NCI-H1092 (cell line): ENCODE measurements at places on chromosomes 3 and 15.
A peak's percentile ranks its signal among the peaks of the same experiment; 100 is the strongest.

DNA sequence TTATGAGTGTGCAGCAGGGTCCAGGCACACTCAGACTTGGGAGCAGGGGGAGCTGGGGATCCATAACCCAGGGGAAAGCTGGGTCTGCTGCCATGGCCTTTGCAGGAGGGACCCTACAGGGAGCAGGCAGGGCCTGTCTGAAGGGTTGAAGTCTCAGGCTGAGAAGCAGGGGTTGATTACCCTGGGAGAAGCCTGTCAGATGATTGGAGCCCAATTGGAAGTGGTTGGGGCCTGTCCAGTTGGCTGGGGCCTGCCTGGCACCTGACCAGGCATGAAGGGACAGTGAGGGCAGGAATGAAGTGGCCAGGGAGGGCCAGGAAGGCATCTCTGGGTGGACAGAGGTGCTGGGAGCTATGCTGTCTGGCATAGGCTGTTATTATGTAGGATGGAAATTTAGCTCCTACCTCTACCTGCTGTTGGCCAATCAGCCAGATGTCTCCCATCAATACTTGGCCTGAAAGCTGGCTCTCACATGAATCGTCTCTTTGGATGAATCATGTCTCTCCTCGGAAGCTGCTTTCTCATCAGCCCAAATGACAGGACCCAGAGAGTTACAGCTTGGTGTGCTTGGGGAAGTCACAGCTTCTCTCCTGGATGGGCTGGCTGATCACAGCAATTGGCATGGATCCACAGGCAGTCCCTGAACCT lies 27.4 kb upstream of the SLCO2A1 start:
- DNase-seq, result no peak

DNA sequence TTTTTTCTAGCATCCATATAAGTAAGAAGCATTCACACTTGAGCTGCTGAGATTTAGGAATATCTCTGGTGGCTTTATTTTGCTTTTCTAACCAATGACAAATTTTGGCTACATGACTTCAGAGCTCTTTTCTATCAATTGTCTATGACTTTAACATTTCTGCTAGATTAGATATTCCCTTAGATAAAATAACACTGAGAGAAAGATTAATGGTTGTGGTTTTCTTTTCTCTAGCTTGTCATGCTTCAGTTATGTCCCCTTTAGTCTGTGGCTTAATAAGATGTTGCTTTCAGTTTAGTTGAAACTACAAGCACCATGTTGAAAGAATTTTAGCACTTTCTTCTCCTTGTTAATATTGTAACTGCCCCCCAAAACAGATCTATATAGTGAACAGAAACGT lies 665.6 kb upstream of the CCDC54 start:
- no peak for DNase-seq

DNA sequence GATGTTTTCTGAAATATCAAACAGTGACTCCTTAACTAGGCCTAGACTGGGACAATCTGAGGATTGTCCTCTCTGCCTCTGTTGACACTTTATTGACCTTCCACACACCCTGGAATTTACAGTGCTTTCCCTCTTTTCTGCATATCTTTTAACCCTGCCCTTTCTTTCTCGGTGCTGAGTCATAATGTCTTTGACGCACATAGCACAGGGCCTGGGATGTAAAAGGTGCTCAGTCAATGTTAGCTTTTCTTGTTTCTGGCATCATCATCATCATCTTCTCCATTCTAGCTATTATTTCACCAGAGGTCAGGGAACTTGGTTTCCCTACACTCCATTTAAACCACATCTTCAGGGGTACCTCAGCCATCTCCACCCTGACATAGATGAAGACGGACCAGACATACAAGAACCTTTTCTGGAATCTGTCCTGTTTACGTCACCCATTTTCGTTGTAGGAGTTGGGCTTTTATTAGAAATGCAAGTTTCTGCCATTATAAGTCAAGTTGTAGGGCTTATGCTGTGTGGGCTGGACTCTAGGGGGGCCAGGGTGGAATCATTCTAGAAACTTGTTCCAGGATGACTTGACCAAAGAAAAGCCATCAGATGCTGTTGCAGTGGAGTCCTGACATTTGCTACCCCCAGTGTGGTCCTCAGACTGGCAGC lies 46.6 kb downstream of the ZBTB38 start:
- DNase-seq, result no peak

- DNase-seq, result peak; percentile 21
Measured at GRCh38 chr3:53764026-53764775, 82.0 kb downstream of the CHDH start.

DNA sequence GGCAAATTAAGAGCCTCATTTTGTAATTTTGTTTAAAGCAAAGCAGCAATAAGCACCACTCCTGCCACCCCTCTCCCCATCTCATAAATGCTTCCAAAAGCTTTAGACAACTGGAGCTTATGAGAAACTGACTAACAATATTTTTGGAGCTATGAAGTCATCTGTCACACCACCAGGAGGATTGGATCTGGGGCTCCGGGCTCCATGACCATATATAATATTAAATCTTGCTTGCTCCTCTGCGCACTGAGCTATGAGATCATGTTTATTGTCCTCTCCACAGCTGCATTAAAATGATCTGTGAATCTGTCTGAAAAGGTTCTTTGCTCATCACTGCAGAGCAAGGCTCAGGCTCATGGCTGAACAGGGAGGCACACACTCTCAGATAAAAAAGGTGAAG lies 323.7 kb downstream of the ZNF621 start:
- DNase-seq, result no peak

- DNase-seq, result no peak
Measured at GRCh38 chr3:186520431-186520830, 23.7 kb downstream of the CRYGS start.

DNA sequence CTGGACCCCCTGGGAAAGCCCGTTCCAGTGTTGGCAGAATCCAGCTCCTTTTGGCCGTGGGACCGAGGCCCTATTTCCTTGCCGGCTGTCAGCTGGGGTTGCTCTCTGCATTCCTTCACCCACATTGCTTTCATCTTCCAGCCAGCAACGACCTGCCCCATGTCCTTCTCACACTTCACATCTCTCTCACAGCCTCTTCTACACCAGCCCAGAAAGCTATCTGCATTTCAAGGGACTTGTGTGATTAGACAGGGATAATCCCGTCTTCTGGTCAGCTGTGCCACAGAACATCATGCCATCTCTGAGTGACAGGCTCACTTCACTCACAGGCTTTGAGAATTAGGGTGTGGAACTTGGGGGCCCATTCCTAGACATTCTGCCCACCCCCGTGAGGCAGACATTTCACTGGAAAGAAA lies 16.4 kb downstream of the EFCC1 start:
- no peak for DNase-seq

- no peak for DNase-seq
Measured at GRCh38 chr15:77624868-77625267, 7.8 kb downstream of the LINGO1 start.

GRCh38 chr15:69797051-69797595 lies 300.6 kb downstream of the TLE3 start:
- DNase-seq, result no peak

DNA sequence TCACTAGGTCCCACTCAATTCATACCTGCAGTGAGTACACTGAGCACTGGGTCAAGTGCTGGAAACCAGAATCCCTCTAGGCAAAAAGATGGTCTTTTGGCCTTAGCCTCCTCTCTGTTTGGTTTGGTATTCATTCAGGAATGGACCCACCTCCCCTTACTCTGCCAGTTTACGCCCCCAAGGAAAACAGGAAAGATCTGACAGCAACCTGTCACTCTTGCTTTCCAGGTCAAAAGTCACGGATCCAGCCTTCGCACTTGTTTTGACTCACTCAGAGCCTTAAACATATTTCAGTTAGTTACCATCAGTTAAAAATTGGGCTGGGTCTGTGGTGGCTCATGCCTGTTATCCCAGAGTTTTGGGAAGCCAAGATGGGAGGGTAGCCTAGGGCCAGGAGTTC lies 68.1 kb downstream of the SYNM start:
- DNase-seq, result no peak

DNA sequence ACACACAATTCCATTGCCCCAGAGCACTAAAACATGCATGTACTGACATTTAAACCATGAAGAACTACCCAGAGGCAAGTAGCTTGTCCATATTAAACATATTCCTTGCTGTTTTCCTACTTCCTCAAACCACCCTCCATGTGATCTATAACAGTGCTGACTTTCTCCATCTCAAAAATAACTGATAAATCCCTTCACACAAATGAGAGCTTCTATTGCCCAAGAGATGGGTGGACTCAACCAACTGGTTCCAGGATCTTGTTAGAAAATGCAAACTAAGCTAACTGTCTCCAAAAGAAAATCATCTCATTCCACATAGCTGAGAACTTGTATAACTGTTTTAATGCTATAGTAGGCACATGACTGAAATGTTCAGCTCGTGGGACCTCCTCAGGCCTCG lies 29.6 kb downstream of the DCLK3 start:
- no peak for DNase-seq

- DNase-seq, result no peak
Measured at GRCh38 chr3:16658004-16658924, 53.0 kb upstream of the DAZL start.

GRCh38 chr15:74044267-74045110 lies 37.9 kb downstream of the GOLGA6A start:
- DNase-seq, result no peak

- no peak for DNase-seq
Measured at GRCh38 chr15:67784090-67784781, 41.1 kb upstream of the SKOR1 start.

- no peak for DNase-seq
Measured at GRCh38 chr3:29384640-29385039, 103.8 kb downstream of the RBMS3 start.

DNA sequence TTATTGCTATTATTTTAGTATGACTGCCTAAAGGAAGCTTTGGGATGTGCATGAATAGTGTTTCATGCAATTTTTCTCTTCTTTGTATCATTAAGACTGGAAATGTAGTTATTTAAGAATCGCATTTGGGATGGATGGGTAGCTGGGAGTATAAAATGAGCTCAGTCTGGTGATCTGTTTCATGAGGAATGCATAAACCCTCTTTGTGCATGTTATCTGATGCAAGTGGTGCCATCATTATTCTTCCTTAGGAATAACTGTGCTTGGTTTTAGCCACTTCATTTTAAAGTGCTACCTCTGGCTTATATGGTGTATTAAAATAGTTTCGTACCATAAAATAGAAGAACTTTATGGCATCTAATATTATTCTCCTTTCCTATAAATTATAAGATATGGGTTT lies 535.6 kb downstream of the GRM7 start:
- no peak for DNase-seq

DNA sequence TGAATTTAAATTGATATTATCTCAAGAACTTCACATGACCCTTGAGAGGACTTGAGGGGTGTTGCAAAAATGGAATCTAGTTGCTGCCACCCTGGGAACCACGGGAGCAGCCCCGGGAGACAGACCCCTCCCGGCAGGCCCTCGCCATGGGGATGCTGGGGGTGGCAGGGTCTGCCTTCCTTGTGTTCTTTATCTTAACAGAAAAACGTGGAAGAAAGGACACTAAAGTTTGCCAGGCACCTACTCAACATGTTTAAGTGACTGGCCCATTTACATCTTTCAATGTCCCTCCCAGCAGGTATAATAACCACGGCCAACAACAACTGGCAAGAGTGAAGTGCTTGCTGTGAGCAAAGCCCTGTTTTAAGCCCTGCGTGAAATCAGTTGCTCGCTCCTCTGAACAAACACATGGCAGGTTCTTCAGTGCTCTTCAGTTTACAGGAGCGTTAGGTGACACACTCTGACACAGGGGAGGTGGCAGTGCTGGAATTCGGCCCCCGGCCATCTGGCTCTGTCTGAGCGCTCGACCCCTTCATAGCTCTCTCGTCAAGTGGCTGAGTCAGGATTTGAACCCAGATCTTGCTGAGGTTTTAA lies 112.5 kb downstream of the ASB7 start:
- no peak for DNase-seq

GRCh38 chr3:25785826-25786225 lies 2.6 kb upstream of the NGLY1 start:
- DNase-seq, result no peak

DNA sequence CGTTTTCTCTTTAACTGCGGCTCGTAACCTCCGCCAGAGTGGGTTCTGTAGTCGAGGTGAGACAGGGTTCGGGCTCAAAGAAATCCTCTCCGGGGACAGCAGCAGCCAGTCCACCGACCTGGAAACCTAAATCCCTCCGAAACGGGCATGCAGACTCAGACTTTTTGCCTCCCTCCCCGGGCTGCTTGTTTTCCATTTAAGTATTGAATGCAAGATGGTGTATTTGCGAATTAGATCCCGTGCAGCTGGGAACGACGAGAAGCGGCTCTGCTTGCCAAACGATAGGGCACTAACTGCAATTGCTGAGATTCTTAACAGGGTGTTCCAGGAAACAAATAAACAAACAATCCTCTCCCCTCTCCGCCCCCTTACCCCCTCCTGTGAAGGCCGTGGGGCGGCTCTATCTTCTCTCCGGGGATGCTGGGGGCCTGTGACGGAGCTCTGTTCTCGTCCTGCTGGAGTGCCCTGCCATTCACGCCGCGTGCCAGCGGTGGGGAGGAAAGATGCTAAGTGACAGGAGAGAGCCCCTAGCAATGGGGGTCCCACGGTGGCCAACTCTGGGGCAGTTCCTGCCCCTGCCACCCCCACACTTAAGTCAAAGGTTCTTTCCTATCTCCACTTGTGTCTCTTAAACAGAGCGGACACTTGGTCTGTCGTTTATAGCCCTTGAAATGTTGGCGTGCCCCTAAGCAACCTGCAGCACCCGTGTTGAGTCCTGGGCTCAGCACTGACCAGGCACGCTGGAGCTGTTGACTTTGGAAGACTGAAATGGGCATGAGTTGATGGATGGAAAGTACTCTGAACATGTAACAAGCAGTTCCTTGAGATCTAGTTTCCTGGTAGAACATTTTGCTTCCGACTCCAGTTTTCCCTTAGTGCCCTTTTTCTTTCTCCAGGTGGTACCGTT lies 1.3 kb upstream of the ETV5 start:
- DNase-seq, result no peak

- peak; percentile 2 for DNase-seq
Measured at GRCh38 chr15:29403772-29404171, 134.2 kb upstream of the NSMCE3 start.

- DNase-seq, result no peak
Measured at GRCh38 chr15:65893060-65893459, 23.8 kb downstream of the RAB11A start.

- DNase-seq, result no peak
Measured at GRCh38 chr3:72894976-72895552, 7.2 kb downstream of the GXYLT2 start.

GRCh38 chr15:29162411-29162810 lies 107.2 kb downstream of the NSMCE3 start:
- no peak for DNase-seq

- no peak for DNase-seq
Measured at GRCh38 chr15:89669941-89670340, 9.2 kb downstream of the PLIN1 start.

GRCh38 chr3:133972156-133972555 lies 57.6 kb downstream of the SLCO2A1 start:
- DNase-seq, result no peak
